Dermis lymphatic vessel endothelial cell (primary cell): ENCODE measurements at places on chromosomes 5 and 9. TPM values are rescaled to one million over a fixed set of nuclear protein-coding genes. Genes with fewer than 3 reads are reported as not detected.

ZNG1F gene
- 3.3 and 5.5 TPM in 2 replicates for total RNA-seq

NPR2 gene
- 0.43 and 0.98 TPM in 2 replicates for total RNA-seq

ROPN1L gene
- 3.0 and 3.6 TPM in 2 replicates for total RNA-seq

RNF20 gene
- total RNA-seq = 21.3 and 31.2 TPM in 2 replicates

FAM169A gene
- total RNA-seq = 2.8 and 4.1 TPM in 2 replicates

TAF9 gene
- 67.9 and 72.6 TPM in 2 replicates for total RNA-seq

IRX2 gene
- total RNA-seq = 0.17 and 0.98 TPM in 2 replicates

PCYOX1L gene
- 11.1 and 14.0 TPM in 2 replicates for total RNA-seq

INSYN2B gene
- total RNA-seq = 0.87 and 1.8 TPM in 2 replicates

CAPSL gene
- total RNA-seq = not detected in 2 replicates

TEX48 gene
- total RNA-seq = not detected in 2 replicates

PKD2L2 gene
- not detected in 2 replicates for total RNA-seq

ZNF483 gene
- 2.4 and 2.9 TPM in 2 replicates for total RNA-seq

INSL4 gene
- not detected in 2 replicates for total RNA-seq
